Left cardiac atrium (tissue), 4 donors: ENCODE measurements at places on chromosomes 3 and 15. TPM values are rescaled to one million over a fixed set of nuclear protein-coding genes. Genes with fewer than 3 reads are reported as not detected.

The EMC7 gene
- 88.7 TPM for total RNA-seq

The GHSR gene
- total RNA-seq: not detected

The SAMD7 gene
- total RNA-seq: not detected

The SRGAP3 gene
- 2.5 TPM for total RNA-seq

The STOML1 gene
- total RNA-seq: 21.1 TPM

The MFSD1 gene
- 47.4 TPM for total RNA-seq

The GOLGA6B gene
- not detected for total RNA-seq

The PARP9 gene
- total RNA-seq: 27.0 TPM

The MELTF gene
- 7.7 TPM for total RNA-seq

The KBTBD13 gene
- 5.2 TPM for total RNA-seq

The TNK2 gene
- total RNA-seq: 50.4 TPM

The CCK gene
- total RNA-seq: not detected

The TRIM59 gene
- 0.76 TPM for total RNA-seq

The GPR62 gene
- total RNA-seq: not detected

The MEF2A gene
- total RNA-seq: 96.0 TPM

The CAMKV gene
- not detected for total RNA-seq

The PAK2 gene
- 47.3 TPM for total RNA-seq

The MOBP gene
- 0.10 TPM for total RNA-seq

The SUSD5 gene
- total RNA-seq: 0.82 TPM

The ARHGAP31 gene
- total RNA-seq: 33.5 TPM

The PLCB2 gene
- 13.5 TPM for total RNA-seq

The GOLGA6A gene
- total RNA-seq: not detected

The ST3GAL6 gene
- total RNA-seq: 36.3 TPM

The JMJD7 gene
- total RNA-seq: 11.7 TPM

The CD86 gene
- total RNA-seq: 3.1 TPM

The SLC2A2 gene
- not detected for total RNA-seq

The C3orf80 gene
- total RNA-seq: 0.47 TPM

The MAP1A gene
- total RNA-seq: 24.5 TPM

The NPRL2 gene
- total RNA-seq: 19.9 TPM

The CEP152 gene
- 4.2 TPM for total RNA-seq

The LRRC34 gene
- total RNA-seq: 2.7 TPM

The ARPP19 gene
- 153 TPM for total RNA-seq

The NR2F2 gene
- 41.2 TPM for total RNA-seq

The LMAN1L gene
- 110 TPM for total RNA-seq

The SLC22A14 gene
- total RNA-seq: 0.13 TPM

The PP2D1 gene
- total RNA-seq: not detected

The P2RY1 gene
- 2.8 TPM for total RNA-seq

The TM2D3 gene
- 46.8 TPM for total RNA-seq

The TRPM1 gene
- total RNA-seq: not detected

The RARB gene
- total RNA-seq: 24.1 TPM

The TMED3 gene
- 37.1 TPM for total RNA-seq

The TMIE gene
- total RNA-seq: 0.91 TPM

The C2CD4A gene
- not detected for total RNA-seq

The TIMP4 gene
- total RNA-seq: 54.5 TPM

The BOC gene
- 14.5 TPM for total RNA-seq

The CAMK1 gene
- total RNA-seq: 27.4 TPM
